ENCODE measurements at places on chromosomes 2 and 18.

- no peak overlapping the region for H3K4me3 ChIP-seq
- H3K4me1 ChIP-seq, result no peaks in the 10 kb centered on the region
- no peak for DNase-seq
- no peak overlapping the region for H3K27ac ChIP-seq
- no peaks in the 10 kb centered on the region for H3K36me3 ChIP-seq
Measured at GRCh38 chr2:157032017-157032416, 225.5 kb upstream of the GALNT5 start.

DNA sequence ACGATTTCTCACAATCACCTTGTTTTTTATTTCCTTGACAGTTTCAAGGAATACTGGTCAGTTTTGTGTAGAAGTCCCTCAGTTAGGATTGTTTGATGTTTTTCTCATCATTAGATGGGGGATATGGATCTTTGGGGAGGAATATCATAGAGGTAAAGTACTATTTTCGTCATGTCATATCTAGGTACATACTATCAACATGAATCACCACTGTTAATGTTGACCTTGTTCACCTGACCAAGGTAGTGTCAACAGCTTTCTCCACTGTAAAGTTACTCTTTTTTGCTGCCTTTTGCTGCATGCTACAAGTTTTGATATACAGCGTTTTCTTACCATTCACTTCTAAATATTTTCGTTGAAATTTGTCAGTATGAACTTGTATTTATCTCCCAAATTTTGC, 32.7 kb downstream of the NLRC4 start:
- no peak for DNase-seq
- peaks cover 11% of the 10 kb centered on the region for H3K36me3 ChIP-seq
- no peak overlapping the region for H3K4me3 ChIP-seq
- peaks cover 18% of the 10 kb centered on the region for H3K4me1 ChIP-seq

GRCh38 chr2:240928476-240929363, 22.6 kb downstream of the CROCC2 start:
- peaks cover 11% of the 10 kb centered on the region for H3K4me1 ChIP-seq
- H3K4me3 ChIP-seq, result no peak overlapping the region
- H3K36me3 ChIP-seq, result no peaks in the 10 kb centered on the region
- H3K27me3 ChIP-seq, result peaks cover 35% of the 10 kb centered on the region
- DNase-seq, result no peak

GRCh38 chr2:219425238-219426067, 7.3 kb downstream of the DES start:
- H3K27ac ChIP-seq, result no peak overlapping the region
- peaks cover 20% of the 10 kb centered on the region for H3K27me3 ChIP-seq
- DNase-seq, result no peak

GRCh38 chr18:58255701-58256311, 211.8 kb downstream of the NEDD4L start:
- peaks cover 15% of the 10 kb centered on the region for H3K36me3 ChIP-seq
- H3K4me1 ChIP-seq, result peaks cover 47% of the 10 kb centered on the region
- no peak overlapping the region for H3K4me3 ChIP-seq

DNA sequence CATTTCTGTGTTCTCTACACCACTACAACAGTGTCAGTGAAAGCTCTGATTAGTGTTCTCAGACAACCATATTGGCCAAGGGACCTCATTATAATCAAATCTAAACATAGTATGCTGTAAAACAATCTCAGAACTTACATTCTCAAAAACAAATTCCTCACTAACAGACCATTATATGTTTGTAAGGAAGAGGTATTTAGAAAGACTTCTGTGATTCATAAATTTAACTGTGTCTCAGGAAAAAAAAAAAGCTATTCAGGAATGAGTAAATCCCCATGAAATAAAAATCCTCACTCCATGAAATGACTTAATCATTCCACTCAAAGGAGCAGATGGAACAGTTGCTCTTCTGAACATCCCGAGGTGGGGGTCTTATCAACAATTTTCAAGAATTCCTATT, 413.0 kb downstream of the CDH2 start:
- no peak overlapping the region for H3K4me3 ChIP-seq
- no peaks in the 10 kb centered on the region for H3K4me1 ChIP-seq
- no peaks in the 10 kb centered on the region for H3K27me3 ChIP-seq
- H3K36me3 ChIP-seq, result no peaks in the 10 kb centered on the region

GRCh38 chr18:3595369-3596273, 145.6 kb downstream of the TGIF1 start:
- H3K4me3 ChIP-seq, result peak overlapping the region; percentile 83
- peaks cover 3% of the 10 kb centered on the region for H3K27me3 ChIP-seq
- no peaks in the 10 kb centered on the region for H3K36me3 ChIP-seq
- peaks cover 70% of the 10 kb centered on the region for H3K4me1 ChIP-seq
- no peak for DNase-seq
- peak overlapping the region; percentile 96 for H3K27ac ChIP-seq

DNA sequence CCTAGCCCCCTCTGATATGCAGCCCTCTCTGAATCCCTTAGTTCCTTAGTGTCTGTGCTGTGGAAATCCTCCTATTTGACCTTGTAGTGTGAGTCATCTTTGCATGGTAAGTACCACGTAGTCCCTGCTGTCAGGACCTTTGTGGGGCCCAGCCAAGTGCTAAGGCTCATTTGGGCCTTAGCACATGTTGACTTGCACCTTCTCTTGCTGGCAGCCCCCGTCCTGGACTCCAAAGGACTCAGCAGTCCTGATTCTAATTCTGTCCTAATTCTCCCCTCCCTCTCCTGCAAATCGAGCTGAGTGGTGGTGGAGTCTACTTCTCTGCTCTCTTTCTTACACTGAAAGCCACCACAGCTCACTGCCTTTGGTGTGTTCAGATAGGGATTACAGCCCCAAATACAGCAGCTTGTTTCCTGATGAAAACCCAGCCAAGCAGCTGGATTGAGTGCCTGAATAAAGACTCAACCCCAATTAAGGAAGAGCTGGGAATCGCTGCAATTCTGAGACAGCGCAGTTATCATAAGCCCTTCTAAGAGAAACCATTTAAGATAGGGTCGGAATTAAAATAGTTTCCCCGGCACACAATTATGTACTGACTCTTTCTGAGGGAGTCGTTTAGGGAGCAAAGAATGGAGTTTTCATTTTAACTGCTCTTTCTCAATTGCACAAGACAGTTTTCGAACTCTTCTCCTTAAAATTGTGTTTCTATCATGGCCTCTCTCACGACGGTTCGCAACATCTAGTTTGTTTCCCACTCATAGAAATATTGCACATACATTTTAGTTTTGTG, 215.6 kb upstream of the TNP1 start:
- no peak overlapping the region for H3K4me3 ChIP-seq
- no peaks in the 10 kb centered on the region for H3K36me3 ChIP-seq
- no peaks in the 10 kb centered on the region for H3K27me3 ChIP-seq
- peaks cover 48% of the 10 kb centered on the region for H3K4me1 ChIP-seq

DNA sequence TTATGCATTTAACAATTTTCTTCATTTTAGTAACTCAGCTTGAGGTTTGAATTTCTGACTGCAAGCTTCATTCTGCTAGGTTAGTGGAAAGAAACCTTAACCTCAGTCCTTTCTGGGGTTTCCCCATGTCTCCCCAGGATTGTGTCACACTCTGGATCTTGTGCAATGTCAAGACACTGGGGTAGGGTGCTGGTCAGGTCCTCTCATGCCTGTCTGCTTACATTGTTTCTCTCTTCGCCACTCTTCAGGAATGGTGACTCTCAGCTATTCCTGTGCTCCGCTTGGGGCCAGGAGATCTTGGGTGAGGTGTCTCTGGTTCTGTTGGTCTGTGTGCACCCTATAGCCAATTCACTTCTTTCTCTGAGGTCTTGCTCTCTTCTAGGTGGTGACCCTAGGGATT, 23.9 kb downstream of the CTLA4 start:
- no peak overlapping the region for H3K27ac ChIP-seq
- peaks cover 5% of the 10 kb centered on the region for H3K27me3 ChIP-seq
- no peaks in the 10 kb centered on the region for H3K36me3 ChIP-seq
- DNase-seq, result no peak

GRCh38 chr2:48605482-48606175, 12.0 kb upstream of the GTF2A1L start:
- H3K36me3 ChIP-seq, result peaks cover 5% of the 10 kb centered on the region
- DNase-seq, result no peak
- H3K27ac ChIP-seq, result no peak overlapping the region

GRCh38 chr2:135791418-135792190, 45.4 kb downstream of the LCT start:
- no peaks in the 10 kb centered on the region for H3K27me3 ChIP-seq
- H3K36me3 ChIP-seq, result peaks cover 17% of the 10 kb centered on the region

- peak overlapping the region; percentile 71 for H3K27ac ChIP-seq
- DNase-seq, result no peak
- no peaks in the 10 kb centered on the region for H3K36me3 ChIP-seq
- peaks cover 14% of the 10 kb centered on the region for H3K4me1 ChIP-seq
Measured at GRCh38 chr18:3305933-3306332, 44.0 kb downstream of the MYL12B start.

DNA sequence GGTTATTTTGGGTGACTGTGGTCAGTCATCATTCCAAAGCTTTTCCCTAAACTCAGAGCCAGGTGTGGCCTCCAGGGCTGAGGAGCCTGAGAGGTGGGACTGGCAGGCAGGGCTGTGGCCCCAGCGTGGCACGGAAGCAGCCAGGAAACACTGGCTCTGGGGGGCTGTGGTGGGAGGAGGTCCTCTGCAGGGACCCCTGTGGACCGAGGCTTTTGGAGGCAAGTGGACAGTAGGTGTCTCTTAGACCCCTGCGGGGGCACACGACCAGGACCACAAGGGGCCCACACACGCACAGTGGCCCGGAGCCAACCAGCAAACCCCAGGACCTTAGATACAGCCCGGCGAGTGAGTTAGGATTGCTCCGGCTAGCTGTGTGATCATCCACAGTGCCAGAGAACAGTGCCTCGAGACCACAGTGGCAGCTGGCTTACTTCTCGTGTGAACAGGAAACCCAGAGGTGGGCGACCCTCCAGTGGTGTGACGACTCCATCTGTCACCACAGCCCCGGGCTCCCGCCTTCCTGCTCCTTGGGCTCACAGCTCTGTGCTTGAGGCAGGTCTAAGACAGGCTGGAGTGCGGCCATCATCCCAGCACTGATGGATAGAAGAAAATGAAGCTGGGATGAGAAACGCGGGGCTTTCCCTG, 1.6 kb upstream of the RTP5 start:
- H3K36me3 ChIP-seq, result no peaks in the 10 kb centered on the region
- no peak for DNase-seq
- peaks cover 23% of the 10 kb centered on the region for H3K27me3 ChIP-seq
- H3K27ac ChIP-seq, result no peak overlapping the region

- no peak overlapping the region for H3K27ac ChIP-seq
- no peaks in the 10 kb centered on the region for H3K36me3 ChIP-seq
- peaks cover 33% of the 10 kb centered on the region for H3K4me1 ChIP-seq
- peak; percentile 27 for DNase-seq
- H3K27me3 ChIP-seq, result peaks cover 3% of the 10 kb centered on the region
- H3K4me3 ChIP-seq, result no peak overlapping the region
Measured at GRCh38 chr2:40244675-40245074, 207.2 kb downstream of the SLC8A1 start.

- DNase-seq, result no peak
- no peaks in the 10 kb centered on the region for H3K36me3 ChIP-seq
- no peak overlapping the region for H3K4me3 ChIP-seq
- H3K27me3 ChIP-seq, result peaks cover 4% of the 10 kb centered on the region
Measured at GRCh38 chr2:10271509-10271908, 31.2 kb upstream of the HPCAL1 start.

GRCh38 chr18:3120356-3120755, 99.4 kb downstream of the MYOM1 start:
- peaks cover 9% of the 10 kb centered on the region for H3K27me3 ChIP-seq
- no peak overlapping the region for H3K4me3 ChIP-seq
- H3K27ac ChIP-seq, result no peak overlapping the region

DNA sequence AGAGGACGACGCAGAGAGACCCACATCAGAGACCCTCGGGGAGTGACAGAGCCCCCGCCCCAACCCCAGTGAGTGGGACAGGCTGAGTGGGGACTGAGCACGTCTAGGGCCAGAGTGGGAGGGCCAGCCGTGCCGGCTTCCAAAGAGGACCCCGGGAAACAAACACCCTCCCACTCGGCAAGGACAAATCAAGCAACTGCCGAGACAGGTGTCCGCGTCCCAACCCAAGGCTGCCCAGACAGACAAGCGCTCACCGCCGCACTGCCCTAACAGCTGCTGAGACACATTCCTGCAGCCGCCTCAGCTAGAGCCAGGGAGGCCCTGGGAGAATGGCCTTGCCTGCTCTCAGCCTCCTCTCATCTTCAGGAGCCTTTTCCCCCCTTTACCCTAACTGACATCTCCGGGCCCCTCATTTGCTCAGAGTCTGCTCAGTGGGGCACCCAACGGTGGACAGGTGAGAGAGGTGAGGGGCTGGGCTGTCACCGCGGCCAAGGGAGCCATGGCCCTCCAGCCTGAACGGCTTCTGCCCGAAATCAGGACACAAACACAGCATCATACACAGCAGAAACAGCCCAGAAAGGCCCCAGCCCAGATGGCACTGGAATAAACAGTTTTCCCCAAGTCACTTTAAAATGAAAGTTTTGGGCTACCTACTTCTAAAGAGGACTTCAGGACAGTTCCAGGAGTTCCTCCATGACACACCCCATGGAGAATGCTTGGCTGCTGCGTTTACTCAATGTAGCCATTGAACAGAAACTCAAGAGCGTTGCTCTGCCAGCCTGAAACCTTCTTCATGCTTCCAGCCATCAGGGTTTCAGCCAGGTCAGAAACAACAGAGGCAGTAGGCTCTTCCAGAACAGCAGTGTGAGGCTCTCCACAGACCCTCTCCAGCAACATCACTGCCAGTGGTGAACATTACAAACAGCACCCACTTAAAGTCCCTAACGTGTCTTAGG, 23.6 kb downstream of the SLC66A2 start:
- no peak overlapping the region for H3K27ac ChIP-seq
- H3K27me3 ChIP-seq, result no peaks in the 10 kb centered on the region
- H3K4me3 ChIP-seq, result no peak overlapping the region
- H3K4me1 ChIP-seq, result peaks cover 11% of the 10 kb centered on the region
- no peak for DNase-seq

DNA sequence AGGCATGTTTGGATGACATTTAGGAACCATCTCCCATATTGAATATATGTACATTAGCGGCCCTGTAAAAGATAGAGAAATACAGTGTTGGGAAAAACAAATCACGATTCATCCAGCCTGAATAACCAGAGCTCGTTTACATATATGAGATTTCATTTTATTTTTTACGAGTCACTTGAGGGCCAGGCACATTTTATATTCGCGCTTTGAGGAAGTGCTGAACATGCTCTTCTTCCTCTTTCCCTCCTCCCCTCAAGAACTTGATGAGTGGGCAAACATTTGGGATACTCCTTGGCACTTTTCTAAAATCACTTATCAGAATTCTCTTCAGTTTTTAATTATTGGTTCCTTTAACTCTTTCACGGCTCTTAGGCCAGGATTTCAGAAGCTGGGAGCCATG, 268.0 kb upstream of the TANK start:
- no peak overlapping the region for H3K4me3 ChIP-seq
- H3K27me3 ChIP-seq, result no peaks in the 10 kb centered on the region
- H3K27ac ChIP-seq, result no peak overlapping the region
- no peak for DNase-seq
